ENCODE measurements at places on chromosomes 3 and 15. TPM values are rescaled to one million over a fixed set of nuclear protein-coding genes. Genes with fewer than 3 reads are reported as not detected.

DNA sequence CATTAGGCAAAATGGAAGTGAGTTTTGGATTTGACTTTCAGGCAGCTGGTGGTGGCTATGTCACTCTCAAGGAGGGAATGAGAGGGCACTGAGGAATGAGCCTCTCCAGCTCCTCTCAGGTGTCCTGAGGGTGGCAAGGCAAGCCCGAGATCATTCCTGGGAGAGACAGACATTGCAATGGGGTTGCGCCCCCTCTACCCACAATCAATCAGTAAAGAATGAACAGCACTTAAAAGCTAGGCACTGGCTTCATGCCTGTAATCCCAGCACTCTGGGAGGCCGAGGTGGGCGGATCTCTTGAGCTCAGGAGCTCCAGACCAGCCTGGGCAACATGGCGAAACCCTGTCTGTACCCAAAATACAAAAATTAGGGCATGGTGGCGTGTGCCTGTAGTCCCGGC, 14.1 kb upstream of the SHF start:
- no peak for DNase-seq

DNA sequence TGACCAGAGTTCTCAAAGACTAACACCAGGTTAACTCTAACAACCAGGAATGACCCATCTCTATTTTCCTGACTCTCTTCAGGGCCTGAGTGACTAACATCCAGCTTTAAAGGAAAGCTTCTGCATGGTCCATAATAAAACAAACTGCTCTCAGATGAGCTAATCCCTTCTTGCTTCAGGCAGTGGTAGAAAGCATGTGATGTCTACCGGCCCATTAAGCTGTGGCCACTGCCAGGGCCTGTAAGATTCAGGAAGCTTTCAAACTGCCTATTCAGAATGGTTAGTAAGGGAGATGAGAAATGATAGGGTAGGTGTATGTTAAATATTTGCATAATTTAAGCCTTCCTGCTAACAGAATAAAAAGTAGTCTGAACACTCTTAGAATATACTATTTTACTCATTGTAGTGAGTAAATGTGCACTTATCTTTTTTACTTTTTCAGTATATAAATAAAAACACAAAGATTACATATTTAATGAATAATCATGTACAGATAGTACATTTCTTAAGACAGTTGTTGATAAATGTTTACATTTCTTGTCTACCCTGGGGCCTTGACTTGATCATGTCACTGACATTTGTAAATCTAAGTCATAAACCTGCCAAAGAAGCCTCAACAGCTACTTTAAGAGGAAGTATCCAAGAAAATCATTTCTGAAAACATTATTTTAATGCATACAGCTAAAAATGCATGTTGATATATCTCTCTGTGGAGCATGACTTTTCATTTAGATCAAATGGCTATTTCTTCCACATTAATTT, 222.0 kb downstream of the MCTP2 start:
- no peak for DNase-seq

- DNase-seq, result no peak
Observed at GRCh38 chr15:60070838-60071493, 66.9 kb downstream of the FOXB1 start.

SAMD7 gene
- not detected for total RNA-seq

- DNase-seq, result no peak
Observed at GRCh38 chr3:17201538-17201937, 316.8 kb downstream of the PLCL2 start.

DNA sequence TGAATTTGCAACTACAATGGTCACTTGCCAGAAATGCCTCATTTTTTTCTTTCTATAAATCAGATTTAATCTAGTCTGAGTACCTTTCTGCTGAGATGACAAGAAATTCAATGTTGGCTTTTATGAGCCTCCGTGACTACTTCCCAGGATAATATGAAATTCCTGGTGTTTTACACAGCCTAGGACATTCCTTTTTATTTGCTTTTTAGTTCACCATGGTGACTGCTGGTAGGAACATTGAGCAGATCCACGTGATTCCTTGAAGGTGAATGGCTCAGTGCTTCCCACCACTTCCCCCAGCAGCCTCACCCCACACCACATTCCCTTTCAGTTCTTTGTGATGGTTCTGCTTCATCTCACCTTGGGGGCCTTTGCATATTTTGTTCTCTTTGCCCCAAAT, 4.3 kb upstream of the NPTN start:
- DNase-seq, result no peak

ANKUB1 gene
- total RNA-seq, result not detected

GRCh38 chr3:188362405-188362831, 208.5 kb downstream of the LPP start:
- peak; percentile 1 for DNase-seq

DNA sequence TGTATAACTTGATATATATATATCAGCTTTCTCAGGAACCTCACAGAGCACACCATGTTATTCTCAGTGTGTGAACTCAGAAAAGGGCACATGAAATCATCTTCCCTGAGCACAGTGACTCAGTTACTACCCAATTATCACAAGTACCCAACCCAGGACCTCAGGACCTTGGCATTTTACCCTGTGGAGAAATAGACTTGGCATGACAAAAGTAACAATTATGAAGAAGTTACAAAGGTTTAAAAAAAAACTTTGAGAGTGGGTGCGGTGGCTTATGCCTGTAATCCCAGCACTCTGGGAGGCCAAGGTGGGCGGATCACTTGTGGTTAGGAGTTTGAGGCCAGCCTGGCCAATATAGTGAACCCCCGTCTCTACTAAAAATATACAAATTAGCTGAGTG, 52.4 kb downstream of the ONECUT1 start:
- no peak for DNase-seq
